ENCODE measurements at places on chromosomes 2 and 18.

GRCh38 chr2:159285433-159285832, 1.1 kb downstream of the WDSUB1 start:
- no peak for DNase-seq

DNA sequence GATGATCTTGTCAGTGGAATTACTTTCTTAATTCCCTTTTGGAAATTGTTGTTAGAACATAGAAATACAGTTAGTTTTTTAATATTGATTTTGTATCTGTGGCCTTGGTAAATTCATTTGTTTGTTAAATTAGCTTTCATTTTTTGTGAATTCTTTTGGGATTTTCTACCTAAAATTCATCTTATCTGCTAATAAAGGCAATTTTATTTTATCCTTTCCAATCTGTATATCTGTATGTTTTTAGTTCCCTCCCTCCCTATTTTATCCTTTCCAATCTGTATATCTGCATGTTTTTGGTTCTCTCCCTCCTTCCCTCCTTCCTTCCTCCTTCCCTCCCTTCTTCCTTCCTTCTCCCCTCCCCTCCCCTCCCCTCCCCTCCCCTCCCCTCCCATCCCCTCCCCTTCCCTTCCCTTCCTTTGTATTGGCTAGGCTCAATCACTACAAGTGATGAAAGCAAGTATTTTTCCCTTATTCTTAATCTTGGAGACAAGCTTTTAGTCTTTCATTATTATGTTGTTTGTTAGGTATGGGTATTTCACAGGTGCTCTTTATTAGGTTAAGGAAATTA, 244.4 kb downstream of the ALK start:
- DNase-seq = no peak

- DNase-seq = no peak
These were observed 3.4 kb upstream of the BCL11A start for GRCh38 chr2:60556576-60557485.

GRCh38 chr2:227163998-227164762, at the start of the genes COL4A3 and COL4A4:
COL4A3 (plus strand) TSS chr2:227164624; CDS start chr2:227164727, 103 bp downstream.
COL4A4 (minus strand) TSS chr2:227164205; CDS start chr2:227147483, 16,722 bp downstream.
- DNase-seq = peak; percentile 19

DNA sequence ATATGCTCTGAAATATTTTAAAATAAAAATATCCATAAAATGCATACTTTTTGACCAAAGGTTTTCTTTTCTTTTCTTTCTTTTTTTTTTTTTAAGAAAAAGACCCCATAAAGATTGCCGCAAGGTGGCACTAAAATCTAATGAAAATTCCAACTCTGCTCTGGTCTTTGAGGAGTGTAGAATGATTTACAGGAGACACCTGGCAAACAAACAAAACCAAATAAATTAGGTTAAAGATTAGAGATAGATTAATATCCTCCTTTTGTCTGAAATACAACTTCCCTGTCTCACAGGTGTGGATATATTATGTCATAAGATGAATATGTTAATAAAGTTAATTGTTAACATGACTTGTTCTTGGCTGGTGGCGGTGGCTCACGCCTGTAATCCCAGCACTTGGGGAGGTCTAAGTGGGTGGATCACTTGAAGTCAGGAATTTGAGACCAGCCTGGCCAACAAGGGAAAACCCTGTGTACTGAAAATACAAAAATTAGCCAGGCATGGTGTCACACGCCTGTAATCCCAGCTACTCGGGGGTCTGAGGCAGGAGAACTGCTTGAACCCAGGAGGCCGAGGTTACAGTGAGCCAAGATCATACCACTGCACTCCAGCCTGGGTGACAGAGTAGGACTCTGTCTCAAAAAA, 3.5 kb upstream of the RHOB start:
- peak; percentile 61 for DNase-seq

DNA sequence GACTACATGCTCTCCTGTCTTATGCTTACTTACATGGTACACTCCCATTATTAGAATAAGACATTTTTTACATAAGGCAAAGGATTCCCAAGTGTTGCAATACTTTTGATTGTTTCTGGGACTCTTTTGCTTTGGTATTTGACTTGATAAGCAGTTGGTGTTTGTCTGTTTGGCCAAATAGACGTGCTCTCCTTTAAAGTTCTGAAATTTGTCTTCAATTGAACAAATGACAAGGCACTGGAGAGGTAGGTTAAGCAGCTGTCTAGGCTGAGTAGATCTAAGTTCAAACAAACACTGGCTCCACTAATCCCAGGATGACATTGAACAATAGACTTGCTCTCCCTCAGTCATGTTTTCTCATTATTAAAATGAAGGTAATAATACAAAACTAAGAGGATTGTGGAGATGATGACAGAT, 430.5 kb downstream of the STK39 start:
- no peak for DNase-seq

DNA sequence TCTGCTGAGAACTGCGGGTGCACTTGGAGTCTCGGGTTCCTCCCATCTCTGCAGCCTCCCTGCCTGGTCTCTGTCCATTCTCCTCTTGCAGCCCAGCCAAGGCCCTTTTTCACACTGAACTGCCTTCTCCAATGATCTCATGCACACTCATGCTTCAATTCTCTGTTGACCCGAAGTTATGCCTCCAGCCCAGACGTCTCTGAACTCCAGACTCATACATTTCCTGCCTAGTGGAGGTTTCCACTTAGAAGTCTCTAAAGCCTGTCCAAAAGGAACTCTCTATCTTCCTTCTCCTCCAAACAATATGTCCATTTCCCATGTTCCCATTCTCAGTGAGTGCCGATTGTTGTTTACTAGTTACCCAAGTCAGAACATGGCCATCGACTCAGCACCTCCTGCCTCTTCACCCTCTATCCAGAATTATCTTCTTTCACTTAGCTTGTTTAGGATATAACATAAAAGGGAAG, 155.2 kb downstream of the IRS1 start:
- DNase-seq = peak; percentile 76

- DNase-seq = no peak
These were observed 120.8 kb downstream of the RHBDD1 start for GRCh38 chr2:226956659-226957058.

- DNase-seq = peak; percentile 63
These were observed 66.7 kb downstream of the PTPN4 start for GRCh38 chr2:119826370-119826961.

All from EH (cell line).